Type B pancreatic cell (in vitro differentiated cells): ENCODE measurements at places on chromosomes 11 and 22. TPM values are rescaled to one million over a fixed set of nuclear protein-coding genes. Genes with fewer than 3 reads are reported as not detected.

The C22orf15 gene
- 1.7 TPM in 1 of 2 replicates, not detected in the other for total RNA-seq

The P2RX6 gene
- total RNA-seq, result 0.71 and 2.8 TPM in 2 replicates

The CABP4 gene
- not detected in 2 replicates for total RNA-seq

DNA sequence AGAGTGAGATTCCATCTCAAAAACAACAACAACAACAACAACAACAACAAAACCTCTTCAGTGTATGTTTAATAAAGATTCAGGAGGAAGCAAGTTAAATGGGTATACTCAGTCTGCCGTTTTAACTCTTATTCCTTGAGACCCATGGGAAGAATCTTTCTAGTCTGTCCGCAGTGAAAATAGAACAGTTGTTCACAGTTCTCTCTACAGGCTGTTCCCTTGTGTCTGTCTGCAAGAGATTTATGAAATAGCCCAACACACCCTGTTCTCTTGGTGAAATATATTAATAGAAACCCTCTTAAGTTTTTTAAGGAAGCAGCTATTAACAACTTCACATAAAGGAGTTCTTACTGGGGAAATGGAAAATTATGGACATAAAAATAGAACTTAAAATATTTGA lies 682.2 kb upstream of the RAG2 start:
- DNase-seq, result no peak

GRCh38 chr22:17592201-17592600 lies 28.9 kb downstream of the SLC25A18 start:
- no peak for DNase-seq
